ENCODE measurements at places on chromosomes 7 and 10.

- no peak for DNase-seq
Measured at GRCh38 chr7:3634396-3634795, 333.3 kb downstream of the SDK1 start.

- DNase-seq: no peak
Measured at GRCh38 chr7:129943352-129943751, 9.4 kb downstream of the UBE2H start.

- DNase-seq: no peak
Measured at GRCh38 chr10:112769611-112770370, 180.3 kb upstream of the TCF7L2 start.

DNA sequence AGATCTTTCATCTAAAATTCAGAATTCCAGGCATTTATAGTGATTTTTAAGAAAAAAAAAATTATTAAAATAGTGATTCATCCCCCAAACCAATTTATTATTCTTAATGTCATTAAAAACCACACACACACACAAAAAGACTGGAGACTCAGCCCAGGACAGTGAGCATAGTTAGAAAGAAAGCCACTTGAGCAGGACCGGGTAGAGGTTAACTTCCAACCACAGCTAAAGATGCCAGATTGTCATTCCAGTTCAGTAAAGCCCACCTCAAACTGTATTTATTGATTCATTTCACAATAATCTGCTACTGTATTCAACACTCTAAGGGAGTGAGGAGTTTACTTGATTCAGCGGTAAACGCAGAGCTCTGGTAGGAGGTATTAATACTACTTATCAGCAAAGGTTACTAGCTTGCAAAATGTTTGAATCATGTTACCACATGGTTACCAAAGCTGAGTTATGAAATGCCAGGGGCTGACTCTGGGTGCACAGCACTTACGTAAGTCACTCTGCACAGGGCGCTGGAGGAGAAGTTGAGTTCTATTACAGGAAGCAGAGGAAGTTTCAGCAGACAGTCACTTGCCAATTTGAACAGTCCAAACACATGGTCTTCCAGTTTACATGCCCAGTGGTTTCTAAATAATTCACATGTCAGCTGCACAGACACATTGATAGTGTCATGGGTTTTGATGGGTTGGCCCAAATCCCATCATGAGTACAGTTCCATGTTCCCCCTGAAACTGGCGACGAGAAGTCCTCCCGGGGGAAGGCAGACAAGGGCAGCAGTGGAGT, 64.6 kb downstream of the KLF6 start:
- no peak for DNase-seq

GRCh38 chr7:36214608-36215456, 61.8 kb downstream of the EEPD1 start:
- no peak for DNase-seq

DNA sequence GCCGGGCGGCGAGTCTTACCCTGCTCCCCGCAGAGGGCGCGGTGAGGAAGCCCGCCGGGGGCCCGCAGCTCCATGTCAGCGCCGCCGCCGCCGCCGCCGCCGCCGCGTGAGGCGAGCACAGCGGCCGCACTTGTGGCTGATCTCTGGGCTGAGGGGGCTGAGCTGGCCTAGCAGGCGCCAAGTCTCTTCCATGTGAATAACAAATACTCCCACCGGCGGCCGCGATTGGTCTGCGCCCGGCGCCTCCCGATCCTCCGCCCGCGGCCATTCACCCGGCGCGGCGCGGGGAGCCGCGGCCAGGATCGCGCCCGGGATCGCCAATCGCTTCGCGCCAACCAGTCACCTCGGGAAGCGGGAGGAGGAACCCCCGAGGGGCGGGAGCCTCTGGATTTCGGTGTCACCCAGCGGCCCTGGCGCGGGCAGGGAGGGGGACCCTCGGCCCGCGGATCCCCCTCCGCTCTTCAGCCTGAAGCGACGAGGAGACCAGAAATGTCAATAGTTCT, at the start of gene GRM8:
TSS of gene GRM8 (minus strand) at position 164 of the 503 bp plus-strand sequence.
- DNase-seq: peak; percentile 45

DNA sequence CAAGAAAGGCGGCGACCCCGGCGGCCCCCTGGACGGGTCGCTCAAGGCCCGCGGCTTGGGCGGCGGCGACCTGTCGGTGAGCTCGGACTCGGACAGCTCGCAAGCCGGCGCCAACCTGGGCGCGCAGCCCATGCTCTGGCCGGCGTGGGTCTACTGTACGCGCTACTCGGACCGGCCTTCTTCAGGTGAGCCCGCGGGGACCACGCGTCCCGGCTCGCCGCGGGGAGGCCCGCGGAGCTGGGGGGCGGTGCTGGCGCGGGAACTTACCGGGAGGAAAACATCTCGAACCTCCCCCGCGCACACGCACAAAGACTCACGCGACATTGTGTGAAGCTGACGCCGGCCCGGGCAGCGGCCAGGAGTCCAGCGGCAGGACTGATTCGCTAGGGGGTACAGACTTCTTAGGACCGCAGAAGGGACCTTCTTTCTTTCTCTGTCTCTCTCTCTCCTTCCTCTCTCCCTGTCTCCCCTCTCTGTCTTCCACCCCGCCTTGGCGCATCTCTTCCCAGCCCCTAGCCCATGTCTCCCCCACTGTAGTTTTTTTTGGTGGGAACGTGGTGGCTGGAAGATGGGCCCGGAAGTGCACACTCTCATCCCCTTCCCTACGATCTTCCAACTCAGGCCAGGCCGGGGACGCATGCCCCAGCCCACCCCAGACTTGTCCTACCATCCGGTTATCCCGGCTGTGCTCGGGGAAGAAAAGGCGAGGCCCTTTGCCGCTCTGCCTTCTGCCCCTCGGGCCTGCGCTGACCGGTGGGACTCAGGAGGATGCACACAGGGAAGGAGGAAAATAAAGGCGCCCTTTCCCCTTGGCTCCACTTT, 1.2 kb downstream of the EN2 start:
- DNase-seq: no peak

DNA sequence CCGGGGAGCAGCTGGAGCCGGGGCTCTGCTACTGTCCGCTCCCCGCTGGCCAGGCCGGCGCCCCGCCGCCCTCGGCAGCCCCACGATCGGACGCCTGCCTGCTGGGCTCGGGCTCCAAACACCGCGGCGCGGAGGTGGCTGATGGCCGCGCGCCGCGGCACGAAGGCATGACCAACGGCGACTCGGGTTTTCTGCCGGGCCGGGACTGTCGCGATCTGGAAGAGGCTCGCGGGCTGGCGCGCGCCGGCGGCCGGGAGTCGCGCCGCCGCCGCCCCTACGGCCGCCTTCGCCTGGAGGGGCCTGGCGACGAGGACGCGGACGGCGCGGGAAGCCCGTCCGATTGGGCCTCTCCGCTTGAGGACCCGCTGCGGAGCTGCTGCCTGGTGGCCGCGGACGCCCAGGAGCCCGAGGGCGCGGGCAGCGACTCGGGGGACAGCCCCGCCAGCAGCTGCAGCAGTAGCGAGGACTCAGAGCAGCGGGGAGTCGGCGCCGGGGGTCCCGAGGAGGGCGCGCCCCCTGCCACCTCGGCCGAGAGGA, 570 bp downstream of the TBC1D12 start:
- peak; percentile 9 for DNase-seq

GRCh38 chr10:29495366-29495765, 139.4 kb downstream of the SVIL start:
- no peak for DNase-seq

- no peak for DNase-seq
Measured at GRCh38 chr7:153193144-153193595, 433.6 kb downstream of the ACTR3B start.

- DNase-seq: no peak
Measured at GRCh38 chr10:75233444-75234016, 2.2 kb downstream of the COMTD1 start.

DNA sequence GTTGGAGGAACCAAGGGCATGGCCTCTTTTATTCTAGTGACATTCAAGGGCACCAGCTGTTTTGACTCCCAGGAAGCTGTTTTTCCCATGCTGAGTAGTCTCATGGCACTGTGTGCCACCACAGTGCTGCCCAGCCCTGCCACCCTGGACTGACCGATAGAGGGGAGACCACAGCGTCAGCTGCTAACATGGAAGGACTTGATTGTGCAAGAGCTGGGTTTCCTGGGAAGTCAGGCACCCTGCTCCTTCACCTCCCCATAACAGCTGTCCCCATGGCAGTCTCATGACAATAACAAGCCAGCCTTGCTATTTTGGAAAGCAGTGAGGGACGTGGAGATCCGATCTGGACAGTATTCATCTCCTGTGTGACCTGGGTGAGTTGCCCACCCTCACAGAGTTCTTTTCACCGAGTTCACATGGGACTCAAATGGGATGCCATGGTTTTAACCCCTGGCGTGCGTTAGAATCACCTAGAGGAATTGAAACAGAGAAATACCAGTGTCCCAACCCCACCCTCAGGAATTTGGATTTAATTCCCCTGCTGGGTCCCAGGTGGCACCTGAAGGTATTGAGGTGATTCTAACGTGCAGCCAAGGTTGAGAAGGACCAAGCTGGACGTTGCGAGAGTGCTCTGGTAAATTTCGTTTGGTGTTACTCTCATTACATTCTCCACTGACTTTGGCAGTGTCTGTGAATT, 174.8 kb downstream of the CELF2 start:
- DNase-seq: no peak

- no peak for DNase-seq
Measured at GRCh38 chr7:73602721-73603651, 21.3 kb downstream of the MLXIPL start.

- DNase-seq: no peak
Measured at GRCh38 chr7:135232720-135233119, 918 bp upstream of the STRA8 start.

- no peak for DNase-seq
Measured at GRCh38 chr10:30169342-30169741, 110.0 kb upstream of the JCAD start.

- DNase-seq: no peak
Measured at GRCh38 chr7:127844707-127845331, 186.4 kb downstream of the LRRC4 start.

DNA sequence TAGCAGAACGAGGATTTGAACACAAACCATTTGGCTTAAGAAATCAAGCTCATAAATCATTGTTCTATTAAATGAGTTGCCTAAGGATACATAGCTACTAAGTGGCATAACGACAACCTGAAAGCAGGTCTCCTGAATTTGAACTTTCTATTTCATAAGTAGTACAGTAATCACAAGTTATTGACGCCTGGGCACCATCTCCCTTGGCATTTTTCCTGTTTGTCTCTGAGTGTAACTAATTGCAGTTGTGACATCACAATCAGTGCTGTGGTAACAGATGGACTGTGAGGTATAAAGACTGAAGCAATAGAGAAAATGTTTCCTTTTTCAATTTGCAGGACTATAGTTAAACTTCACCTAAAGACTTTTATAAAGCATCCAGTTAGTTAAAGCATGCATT, 6.4 kb upstream of the CSTF2T start:
- no peak for DNase-seq

GRCh38 chr7:138208142-138208570, 131.9 kb downstream of the AKR1D1 start:
- no peak for DNase-seq

Measured in LoVo (cell line).